Left ventricle myocardium superior (tissue), 1 donor: ENCODE measurements at places on chromosomes 16 and 17. TPM values are rescaled to one million over a fixed set of nuclear protein-coding genes. Genes with fewer than 3 reads are reported as not detected.

Gene CDR2
- 5.3 TPM for total RNA-seq

Gene ABCC11
- not detected for total RNA-seq

Gene NPIPB5
- 30.5 TPM for total RNA-seq

DNA sequence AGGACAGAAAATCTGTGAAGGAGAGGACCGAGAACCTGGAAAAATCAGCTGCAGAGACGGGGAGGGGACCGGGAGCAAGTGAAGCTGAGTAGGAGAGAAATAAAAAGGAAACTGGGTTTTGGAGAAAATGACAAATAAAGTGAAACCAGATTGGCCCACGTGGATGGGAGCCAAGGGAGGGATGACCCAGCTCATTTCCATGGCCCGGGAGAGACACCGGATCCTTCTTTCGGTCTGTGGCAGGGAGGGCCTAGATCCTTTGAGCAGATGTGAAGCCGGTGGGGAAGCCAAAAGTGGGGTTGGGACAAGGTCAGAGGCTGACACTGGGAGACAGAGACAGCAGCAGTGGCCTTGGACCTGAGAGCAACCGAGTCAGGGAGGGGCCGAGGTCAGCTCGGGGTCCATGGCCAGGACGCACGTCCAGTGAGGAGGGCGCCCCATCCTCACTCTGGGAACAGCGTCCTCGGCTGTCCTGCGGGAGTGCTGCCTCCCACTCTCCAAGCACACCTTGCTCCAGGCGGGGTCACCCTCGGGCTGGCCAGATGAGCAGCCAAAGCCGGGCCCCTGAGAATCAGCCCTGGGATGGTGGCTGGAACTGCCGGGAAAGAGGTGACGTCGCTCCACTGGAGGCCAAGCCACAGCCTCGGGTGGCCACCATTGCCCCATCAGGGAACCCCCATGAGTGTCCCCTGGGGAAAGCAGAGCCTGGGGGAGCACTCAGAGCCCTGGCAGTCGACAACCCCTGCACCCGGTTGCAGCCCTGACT, 50.8 kb upstream of the CDR2 start:
- peak; percentile 68 for DNase-seq

GRCh38 chr16:71479420-71479819, 9.7 kb downstream of the ZNF19 start:
- DNase-seq, result no peak

DNA sequence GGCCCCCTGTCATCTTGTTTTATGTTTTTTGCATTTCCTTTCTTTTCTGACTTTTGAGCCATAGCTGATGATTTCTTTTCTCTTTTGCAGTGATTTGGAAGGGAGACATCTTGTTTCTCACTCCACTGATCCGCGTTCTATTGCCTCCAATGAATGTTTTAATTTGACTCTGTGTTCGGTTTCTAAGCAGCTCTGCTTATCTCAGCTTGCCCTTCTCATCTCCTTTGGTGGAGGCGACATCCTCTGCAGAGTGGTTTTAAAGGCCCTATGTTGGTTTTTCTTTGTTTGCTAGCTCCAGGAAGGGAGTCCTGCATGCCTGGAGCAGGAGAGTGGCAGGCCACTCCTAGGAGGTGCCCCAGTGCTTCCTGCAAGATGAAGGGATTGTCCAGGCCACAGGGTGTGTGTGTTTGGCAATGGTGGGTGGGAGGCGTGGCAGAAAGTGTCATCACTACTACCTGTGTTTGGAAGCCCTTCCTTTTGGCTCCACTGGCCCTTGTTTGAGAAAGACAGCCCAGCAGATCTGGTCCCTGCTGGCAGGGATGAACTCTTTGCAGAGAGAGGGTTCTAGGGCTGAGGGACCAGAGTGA, 13.6 kb downstream of the SMPD3 start:
- DNase-seq, result no peak
